Adrenal gland (tissue), 19 donors: ENCODE measurements at places on chromosomes 13 and 19. TPM values are rescaled to one million over a fixed set of nuclear protein-coding genes. Genes with fewer than 3 reads are reported as not detected.

GRCh38 chr19:33736158-33736557 is 60.5 kb upstream of the KCTD15 start:
- no peaks in the 10 kb centered on the region for H3K4me1 ChIP-seq
- DNase-seq, result no peak
- no peaks in the 10 kb centered on the region for H3K36me3 ChIP-seq
- H3K27me3 ChIP-seq, result no peaks in the 10 kb centered on the region
- no peak overlapping the region for H3K27ac ChIP-seq
- no peak overlapping the region for H3K4me3 ChIP-seq

The N4BP2L1 gene
- total RNA-seq, result 23.5 TPM

DNA sequence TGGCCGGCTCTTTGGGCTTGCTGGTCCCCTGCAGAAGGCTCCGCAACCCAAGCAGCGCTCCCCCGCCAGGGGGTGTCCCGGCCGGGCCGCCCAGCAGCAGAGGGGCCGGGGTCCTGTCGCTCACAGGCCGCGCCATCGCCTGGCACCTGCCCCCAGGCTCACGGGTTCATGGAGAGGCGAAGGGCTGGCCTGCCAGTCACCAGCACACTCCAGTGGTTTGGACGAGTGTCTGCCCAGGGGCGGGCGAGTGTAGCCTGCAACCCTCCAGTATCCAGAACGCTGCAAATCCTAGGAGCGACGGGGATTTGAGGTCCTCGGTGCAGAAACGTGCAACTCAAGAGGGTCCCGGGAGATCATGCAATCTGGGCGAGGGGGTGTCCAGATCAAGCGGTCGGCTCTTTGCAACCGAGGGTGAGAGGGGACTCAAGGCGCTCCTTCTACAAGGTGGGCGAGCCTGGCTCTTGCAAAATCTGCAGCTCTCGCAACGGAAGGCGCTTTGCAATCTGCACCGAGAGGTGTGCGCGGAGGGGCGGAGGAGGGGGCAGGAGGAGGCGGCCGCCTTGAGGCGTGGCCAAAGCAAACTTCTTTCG is at the start of gene DBP:
DBP (minus strand) TSS at position 521 of the 590 bp plus-strand sequence; CDS start at position 136, 385 bp downstream.
- H3K4me1 ChIP-seq, result peaks cover 49% of the 10 kb centered on the region
- no peaks in the 10 kb centered on the region for H3K36me3 ChIP-seq
- peak within 1 kb of the TSS; percentile 31 for H3K4me3 ChIP-seq
- peak within 1 kb of the TSS; percentile 96 for H3K27ac ChIP-seq
- no peaks in the 10 kb centered on the region for H3K27me3 ChIP-seq

DNA sequence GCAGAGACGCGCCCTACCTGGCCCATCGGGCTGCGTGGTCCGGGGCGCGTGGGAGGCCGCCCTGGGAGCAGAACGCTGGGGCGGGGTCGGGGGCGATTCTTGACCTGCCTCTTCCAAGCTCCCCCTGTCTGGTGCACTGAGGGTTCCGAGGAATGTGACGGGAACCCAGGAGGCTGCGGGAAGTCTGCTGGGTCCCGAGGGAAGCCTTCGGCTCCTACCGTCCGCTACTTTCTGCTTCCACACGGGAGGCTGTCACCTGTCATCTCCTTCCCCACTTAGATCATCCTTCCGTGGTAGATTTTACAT is 781 bp upstream of the SPRYD7 start:
- H3K4me3 ChIP-seq, result peak overlapping the region; percentile 77
- peak overlapping the region; percentile 62 for H3K27ac ChIP-seq
- H3K4me1 ChIP-seq, result peaks cover 65% of the 10 kb centered on the region
- DNase-seq, result peak; percentile 54

The ZNF556 gene
- 0.07 TPM for total RNA-seq

DNA sequence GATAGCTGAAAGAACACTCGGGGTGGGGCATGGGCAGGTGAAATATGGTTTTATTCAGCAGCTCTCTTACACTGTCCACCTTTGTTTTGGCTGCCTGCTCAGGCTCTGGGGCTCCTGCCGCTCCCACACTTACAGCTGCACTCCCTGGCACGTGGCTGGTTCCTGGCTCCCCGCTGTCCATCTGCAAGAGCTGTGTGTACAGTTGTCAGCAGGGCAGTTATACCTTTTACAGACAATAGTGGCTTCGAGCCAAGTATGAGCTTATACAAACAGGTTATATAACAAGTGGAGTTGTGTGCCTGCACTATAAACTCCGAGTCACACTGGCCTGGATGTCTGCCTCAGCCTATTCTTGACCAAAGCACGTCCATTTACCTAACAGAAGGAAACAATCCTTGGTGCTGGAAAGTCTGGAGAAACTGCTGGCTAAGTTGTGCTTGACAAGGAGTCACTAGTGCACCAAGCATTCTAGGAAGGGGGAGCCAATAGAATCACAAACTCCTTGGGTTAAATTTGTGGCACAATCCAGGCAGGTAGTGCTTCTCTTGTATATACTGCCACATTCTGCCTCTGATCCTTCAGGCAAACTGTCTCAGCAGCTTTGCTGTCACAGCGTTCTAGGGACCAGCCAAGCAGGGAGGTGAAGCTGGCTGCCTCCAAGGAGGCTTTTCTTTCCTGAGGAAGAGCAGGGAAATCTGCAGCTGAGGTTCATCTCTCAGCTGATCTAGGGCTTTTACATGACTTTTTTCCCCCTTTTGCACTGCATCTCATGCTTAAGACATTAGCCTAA is 68.2 kb downstream of the NHLRC3 start:
- no peaks in the 10 kb centered on the region for H3K4me1 ChIP-seq
- no peaks in the 10 kb centered on the region for H3K27me3 ChIP-seq
- H3K36me3 ChIP-seq, result no peaks in the 10 kb centered on the region

- H3K4me3 ChIP-seq, result no peak overlapping the region
- H3K27ac ChIP-seq, result no peak overlapping the region
- no peaks in the 10 kb centered on the region for H3K4me1 ChIP-seq
- H3K36me3 ChIP-seq, result no peaks in the 10 kb centered on the region
Observed at GRCh38 chr19:35468637-35469036, 20.6 kb downstream of the FFAR2 start.

DNA sequence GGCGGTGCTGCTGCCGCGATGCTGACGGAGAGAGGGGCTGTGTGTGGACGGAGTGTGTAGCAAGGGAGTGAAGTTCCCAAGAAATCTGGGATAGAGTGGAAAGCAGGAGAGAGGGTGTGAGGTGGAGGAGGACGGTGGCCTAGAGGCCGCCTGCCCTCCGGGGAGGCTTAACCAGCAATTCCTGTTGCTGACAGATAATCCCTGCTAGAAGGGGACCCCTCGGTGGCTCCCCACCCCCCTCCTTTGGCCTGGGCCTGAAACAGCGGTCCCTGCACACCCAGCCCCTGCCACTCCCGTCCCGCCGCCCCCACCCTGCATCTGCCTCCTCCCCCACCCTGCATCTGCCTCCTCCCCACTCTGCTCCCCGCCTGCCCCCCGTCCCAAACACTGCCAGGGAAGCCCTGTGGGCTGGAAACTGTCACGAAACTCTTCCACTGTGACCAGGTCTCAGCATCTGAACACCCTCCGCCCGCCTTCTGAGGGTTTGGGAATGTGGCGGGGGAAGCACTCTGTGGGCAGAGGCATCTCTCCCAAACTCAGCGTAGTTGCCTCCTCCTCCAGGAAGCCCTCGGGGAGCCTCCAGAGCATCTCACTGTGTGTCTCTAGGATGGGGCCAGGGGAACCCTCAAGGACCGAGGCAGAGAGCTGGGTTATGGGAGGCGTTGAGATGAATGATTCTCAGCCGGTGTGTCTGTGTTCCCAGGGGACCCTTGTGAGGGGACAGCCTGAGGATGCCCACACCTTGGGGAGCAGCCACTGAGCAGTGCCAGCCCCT is 17.1 kb upstream of the MATK start:
- DNase-seq, result no peak
- peaks cover 28% of the 10 kb centered on the region for H3K27me3 ChIP-seq
- no peak overlapping the region for H3K4me3 ChIP-seq
- no peaks in the 10 kb centered on the region for H3K36me3 ChIP-seq

DNA sequence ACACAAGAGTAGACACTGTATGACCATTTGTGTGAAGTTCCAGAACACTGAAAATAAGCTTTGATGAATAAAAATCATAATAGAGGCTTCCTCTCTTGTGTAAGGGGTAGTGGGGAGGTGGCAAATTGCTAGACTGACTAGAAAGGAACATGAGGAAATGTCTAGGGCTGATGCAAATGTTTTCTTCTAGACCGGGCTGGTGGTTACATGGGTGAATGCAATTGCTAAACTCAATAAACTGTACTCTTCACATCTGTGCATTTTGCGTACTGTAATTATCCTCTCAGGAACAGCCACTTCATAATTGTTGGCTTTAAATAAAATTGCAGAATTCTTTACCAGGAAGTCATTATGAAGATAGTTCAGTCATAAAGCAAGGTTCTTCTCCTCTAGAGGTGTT is 5.2 kb upstream of the KBTBD7 start:
- H3K4me3 ChIP-seq, result no peak overlapping the region
- no peaks in the 10 kb centered on the region for H3K36me3 ChIP-seq
- no peak overlapping the region for H3K27ac ChIP-seq
- DNase-seq, result no peak
- no peaks in the 10 kb centered on the region for H3K27me3 ChIP-seq

- H3K4me3 ChIP-seq, result no peak overlapping the region
- no peaks in the 10 kb centered on the region for H3K27me3 ChIP-seq
- no peak overlapping the region for H3K27ac ChIP-seq
- DNase-seq, result peak; percentile 55
- H3K4me1 ChIP-seq, result peaks cover 17% of the 10 kb centered on the region
- H3K36me3 ChIP-seq, result no peaks in the 10 kb centered on the region
Observed at GRCh38 chr19:2461751-2462634, 5.2 kb upstream of the LMNB2 start.

DNA sequence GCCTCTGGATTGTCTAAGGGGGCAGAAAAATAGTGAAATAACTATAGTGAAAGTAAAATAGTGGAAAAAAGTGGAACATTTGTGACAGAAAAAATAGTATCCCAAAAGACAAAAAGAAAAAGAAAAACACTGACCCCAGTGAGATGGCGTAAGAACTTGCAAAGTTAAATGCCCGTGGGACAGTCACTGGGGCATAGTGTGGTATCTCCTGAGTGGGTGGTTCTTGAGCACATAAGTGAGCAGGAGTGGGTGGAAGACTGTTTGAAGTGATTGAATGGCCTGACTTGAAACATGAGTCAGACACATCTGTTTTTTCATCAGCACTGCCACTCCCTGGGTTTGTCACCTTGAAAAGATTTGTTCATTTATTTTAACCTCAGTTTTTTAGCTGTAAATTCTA is 2.5 kb downstream of the ZNF430 start:
- no peak overlapping the region for H3K4me3 ChIP-seq
- no peaks in the 10 kb centered on the region for H3K27me3 ChIP-seq
- peak overlapping the region; percentile 14 for H3K27ac ChIP-seq
- peaks cover 32% of the 10 kb centered on the region for H3K4me1 ChIP-seq
- peak; percentile 35 for DNase-seq

DNA sequence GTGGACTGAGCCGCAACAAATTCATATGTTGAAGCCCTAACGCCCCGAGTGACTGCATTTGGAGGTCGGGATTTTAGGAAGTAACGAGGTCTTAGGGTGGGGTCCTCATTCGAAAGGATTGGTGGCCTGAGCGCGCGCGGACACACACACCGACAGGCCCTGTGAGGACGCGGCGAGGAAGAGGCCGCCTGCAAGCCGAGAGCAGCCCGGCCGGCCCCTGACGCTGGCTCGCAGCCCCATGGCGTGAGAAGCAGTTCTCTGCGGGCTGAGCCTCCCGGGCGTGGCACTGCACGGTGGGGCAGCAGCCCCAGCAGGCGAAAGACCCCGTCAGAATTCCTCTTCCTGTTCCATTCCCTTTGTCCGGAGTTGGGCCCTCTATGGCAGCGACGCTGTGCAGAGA is 131.2 kb downstream of the CRYL1 start:
- H3K27ac ChIP-seq, result no peak overlapping the region
- no peaks in the 10 kb centered on the region for H3K27me3 ChIP-seq
- no peak overlapping the region for H3K4me3 ChIP-seq
- H3K4me1 ChIP-seq, result no peaks in the 10 kb centered on the region

- no peak for DNase-seq
- no peak overlapping the region for H3K27ac ChIP-seq
- no peaks in the 10 kb centered on the region for H3K27me3 ChIP-seq
- no peaks in the 10 kb centered on the region for H3K4me1 ChIP-seq
- H3K36me3 ChIP-seq, result no peaks in the 10 kb centered on the region
Observed at GRCh38 chr13:82717249-82717648, 1165.0 kb downstream of the SLITRK1 start.

DNA sequence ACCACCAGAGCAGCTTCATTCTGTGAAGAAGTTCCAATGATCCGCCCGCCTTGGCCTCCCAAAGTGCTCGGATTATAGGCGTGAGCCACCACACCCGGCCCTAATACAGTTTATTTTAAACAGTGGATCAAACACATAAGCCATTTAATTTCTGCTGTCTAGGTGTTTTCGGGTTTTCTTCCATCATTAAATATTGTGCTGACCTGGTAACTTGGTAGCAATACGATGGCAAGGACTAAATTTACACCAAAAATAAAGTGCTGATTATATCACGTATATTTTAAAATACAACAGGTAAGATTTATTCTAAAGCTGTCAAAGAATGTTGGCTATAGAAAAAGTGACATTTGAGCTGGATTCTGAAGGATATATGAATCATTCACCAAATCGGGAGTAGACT is 1.3 kb downstream of the MED4 start:
- no peak for DNase-seq
- H3K36me3 ChIP-seq, result no peaks in the 10 kb centered on the region
- peaks cover 11% of the 10 kb centered on the region for H3K4me1 ChIP-seq
- no peak overlapping the region for H3K27ac ChIP-seq

- DNase-seq, result no peak
- H3K4me1 ChIP-seq, result no peaks in the 10 kb centered on the region
- H3K27ac ChIP-seq, result no peak overlapping the region
- H3K36me3 ChIP-seq, result no peaks in the 10 kb centered on the region
- H3K27me3 ChIP-seq, result no peaks in the 10 kb centered on the region
Observed at GRCh38 chr19:51652266-51652665, 5.6 kb upstream of the SIGLEC14 start.

The FCAR gene
- 0.71 TPM for total RNA-seq

GRCh38 chr19:13118424-13119193 is 545 bp downstream of the NACC1 start:
- H3K4me1 ChIP-seq, result peaks cover 46% of the 10 kb centered on the region
- no peaks in the 10 kb centered on the region for H3K36me3 ChIP-seq
- H3K27ac ChIP-seq, result no peak overlapping the region
- no peaks in the 10 kb centered on the region for H3K27me3 ChIP-seq
- peak overlapping the region; percentile 29 for H3K4me3 ChIP-seq
- peak; percentile 47 for DNase-seq

DNA sequence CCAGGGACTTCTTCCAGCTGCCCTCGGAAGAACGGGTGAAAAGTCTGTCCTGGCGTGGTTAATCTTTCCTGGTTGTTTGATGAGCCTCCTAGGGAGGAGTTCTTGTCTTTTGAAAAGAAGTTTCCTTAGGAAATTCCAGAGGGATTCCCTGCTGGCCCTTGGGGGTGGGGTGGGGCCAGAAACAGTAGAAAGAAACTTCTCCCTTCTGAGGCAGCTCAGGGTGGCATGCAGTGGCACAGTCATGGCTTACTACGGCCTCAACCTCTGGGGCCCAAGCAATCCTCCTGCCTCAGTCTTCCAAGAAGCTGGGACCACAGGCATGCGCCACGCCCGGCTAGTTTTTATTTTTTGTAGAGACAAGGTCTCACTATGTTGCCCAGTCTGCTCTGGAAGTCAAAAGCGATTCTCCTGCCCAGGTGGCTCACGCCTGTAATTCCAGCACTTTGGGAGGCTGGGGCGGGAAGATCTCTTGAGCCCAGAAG is 1.5 kb downstream of the ZNF101 start:
- H3K36me3 ChIP-seq, result no peaks in the 10 kb centered on the region
- peaks cover 5% of the 10 kb centered on the region for H3K4me1 ChIP-seq
- no peak overlapping the region for H3K27ac ChIP-seq
- H3K27me3 ChIP-seq, result no peaks in the 10 kb centered on the region
- no peak overlapping the region for H3K4me3 ChIP-seq
- DNase-seq, result peak; percentile 46

The FFAR1 gene
- not detected for total RNA-seq

- H3K27me3 ChIP-seq, result no peaks in the 10 kb centered on the region
- H3K27ac ChIP-seq, result no peak overlapping the region
- H3K4me3 ChIP-seq, result no peak overlapping the region
Observed at GRCh38 chr13:38952827-38953226, 37.8 kb downstream of the STOML3 start.
